ENCODE measurements at places on chromosomes 5 and 9.

DNA sequence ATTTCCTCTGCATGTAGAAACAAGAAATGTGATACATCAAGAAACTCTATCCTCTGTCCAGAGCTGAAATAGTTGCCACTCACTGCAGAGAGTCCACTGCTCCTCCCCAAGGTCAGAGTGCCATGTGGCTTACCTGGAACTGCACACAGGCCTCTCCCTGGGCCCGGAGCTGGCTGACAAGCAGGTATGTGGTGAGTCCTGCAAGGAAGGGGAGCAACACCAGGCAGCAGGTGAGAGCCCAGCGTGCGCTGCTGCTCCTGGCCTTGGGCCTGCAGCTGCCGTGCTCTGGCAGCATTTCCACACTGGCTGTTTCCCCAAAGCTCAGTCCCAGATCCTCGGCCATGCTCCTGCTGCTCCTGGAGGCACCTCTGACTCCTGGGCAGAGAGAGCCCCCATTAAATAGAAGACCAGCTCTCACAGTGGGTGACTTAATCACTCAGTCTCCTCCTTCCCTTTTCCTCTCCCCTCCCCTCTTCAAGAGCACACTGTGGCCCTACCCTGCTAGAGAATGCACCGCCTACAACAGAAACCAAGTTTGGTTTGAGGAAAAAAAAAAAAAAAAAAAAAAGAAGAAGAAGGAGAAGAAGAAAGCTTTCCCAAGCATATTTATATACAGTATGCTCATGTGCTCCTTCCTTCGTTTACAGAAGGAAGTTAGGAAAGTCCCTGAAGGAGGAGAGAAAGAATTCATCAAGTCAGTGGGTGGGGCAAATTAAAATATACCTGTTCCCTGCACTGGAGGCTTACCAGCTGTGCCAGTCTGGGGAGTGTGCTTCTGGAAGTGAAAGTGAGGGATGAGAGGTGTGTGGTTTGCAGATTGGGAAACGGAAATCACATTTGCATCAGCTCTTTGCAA, at the start of gene TNFSF15:
TNFSF15 (minus strand) TSS at position 370 of the 856 bp plus-strand sequence; CDS start at position 343, 27 bp downstream.
- DNase-seq: peak; percentile 59

- no peak for DNase-seq
These were observed 131.2 kb upstream of the PIK3R1 start for GRCh38 chr5:68084396-68084795.

DNA sequence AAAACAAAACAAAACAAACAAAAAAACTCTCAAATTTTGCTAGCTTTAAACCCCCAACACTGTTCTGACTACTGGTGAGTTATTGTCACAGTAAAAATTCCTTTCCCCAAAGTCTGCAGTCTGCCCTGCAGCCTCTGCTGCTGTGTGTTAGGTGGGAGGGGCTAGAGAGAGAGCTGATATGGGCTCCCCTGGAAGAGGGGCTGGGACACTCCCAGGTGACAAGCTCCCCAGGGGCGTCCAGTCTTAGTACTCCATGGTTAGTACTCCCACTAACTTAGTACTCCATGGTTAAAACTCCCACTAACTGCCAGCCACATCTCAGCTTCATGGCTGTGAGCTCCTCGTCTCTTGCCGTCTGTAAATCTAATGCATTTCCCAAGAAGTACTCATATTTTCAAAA, 191.9 kb downstream of the FANCC start:
- DNase-seq: no peak

DNA sequence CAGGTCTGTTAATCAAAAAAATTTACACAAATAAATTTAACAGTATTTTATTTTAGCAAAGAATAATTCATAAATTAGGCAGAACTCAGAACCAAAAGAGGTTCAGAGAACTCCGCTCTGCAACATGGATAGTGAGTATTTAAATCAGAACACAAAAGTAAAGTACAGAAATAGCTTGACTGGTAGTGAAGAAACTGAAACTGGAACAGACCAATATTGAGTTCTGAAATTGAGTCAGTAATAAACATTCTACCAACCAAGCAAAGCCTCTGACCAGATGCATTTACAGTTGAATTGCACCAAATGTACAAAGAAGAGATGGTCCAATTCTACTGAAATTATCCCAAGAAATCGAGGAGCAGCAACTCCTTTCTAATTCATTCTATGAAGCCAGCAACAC, 1542.8 kb downstream of the EFNA5 start:
- DNase-seq: no peak

All from mucosa of gallbladder (tissue), 1 donor.